ENCODE measurements at places on chromosomes 2 and 18.

DNA sequence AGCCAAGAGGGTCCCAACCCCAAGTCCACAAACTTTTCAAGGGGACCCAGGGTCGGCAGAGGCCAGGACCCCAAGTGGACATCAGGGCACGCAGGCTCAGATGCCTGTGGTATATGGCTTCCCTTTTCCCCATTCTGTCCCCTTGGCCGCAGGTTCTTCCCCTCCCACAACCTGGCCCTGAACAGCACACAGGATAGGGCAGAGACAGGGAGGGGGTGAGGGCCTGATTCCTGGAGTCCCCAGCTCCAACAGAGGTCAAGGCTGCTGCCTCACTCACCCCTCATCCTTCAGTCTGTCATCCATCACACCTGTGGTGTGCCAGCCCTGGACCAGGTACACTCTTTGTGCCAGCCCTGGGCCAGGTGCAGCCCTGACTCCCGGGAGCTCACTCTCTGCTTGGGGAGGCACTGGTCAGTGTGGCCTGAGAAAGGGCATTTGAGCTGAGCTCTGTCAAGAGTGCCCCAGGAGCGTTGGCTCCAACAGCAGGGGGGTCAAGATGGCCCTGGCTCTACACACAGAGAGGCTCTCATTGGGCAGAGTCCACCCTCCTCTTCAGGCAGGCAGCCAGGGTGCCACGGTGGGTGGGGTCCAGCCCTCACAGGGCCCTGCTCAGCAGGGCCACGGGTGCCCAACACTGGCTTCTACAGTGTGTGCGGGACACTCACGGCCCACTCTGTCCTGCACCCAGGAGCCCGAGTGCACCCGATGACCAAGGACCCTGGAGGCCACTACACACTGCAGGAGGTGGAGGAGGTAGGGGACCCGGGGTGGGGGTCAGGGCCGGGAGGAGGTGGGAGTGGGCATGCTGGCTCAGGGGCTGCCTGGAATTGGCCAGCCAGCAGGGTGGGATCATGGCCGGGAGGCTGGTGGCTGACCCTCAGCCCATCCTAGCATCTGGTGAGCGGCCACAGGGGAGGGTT lies 1.6 kb downstream of the AGXT start:
- DNase-seq = no peak

DNA sequence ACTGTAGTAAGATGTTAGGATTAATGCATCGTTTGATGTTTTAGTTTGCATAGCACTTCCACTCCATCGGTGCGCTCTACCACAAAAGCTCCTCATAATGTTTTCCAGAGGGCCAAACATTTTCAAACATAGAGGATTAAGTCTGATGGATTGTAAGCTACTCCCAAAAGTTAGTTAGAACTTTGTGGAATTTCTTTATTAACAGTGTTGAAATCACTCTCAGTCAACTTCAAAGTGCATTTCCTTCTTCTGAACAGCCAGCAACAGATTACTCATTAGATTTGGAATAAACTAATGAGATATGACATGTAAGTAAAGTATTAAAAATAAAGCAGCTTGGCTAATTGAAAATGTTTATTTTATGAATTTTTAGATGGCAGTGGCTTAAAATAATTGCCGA lies 30.1 kb upstream of the CTAGE1 start:
- DNase-seq = no peak

DNA sequence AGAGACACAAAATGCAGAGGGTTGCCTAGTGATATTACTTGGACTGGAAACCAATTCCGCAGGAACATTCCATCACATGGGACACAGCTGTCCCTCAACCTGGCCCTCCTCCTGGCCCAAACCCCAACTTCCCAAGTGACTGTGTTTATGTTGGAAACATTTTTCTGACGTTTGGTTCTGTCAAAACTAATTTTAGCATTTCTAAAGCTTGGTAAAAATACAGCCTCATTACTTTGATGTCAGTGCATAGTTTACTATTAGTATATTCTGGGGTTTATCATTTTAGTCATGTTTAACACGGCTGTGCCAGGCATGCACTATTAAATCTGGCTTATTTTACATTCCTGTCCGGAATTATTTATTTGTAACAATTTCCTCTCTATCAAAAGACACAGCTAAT lies 69.9 kb downstream of the GLI2 start:
- no peak for DNase-seq

- no peak for DNase-seq
These were observed 4.9 kb upstream of the CNDP1 start for GRCh38 chr18:74529378-74529777.

DNA sequence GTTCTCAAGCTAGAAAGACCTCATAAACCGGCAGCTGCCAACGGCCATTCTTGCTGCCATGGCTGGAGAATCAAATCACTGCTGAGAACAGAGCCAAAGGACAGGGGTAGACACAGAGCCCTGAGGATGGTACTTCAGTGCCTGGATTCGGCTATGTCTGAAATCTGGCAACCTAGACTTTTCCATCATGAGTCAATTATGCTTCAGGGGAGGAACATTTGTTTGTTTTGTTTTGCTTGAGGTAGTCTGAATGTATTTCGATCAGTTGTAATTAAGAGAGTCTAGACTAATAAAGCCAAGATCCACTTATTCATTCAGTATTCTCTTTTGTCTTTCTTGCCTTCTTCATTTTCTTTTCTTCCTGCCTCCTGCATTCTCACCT lies 122.8 kb upstream of the SH3BP4 start:
- no peak for DNase-seq

- no peak for DNase-seq
These were observed 20.6 kb downstream of the SERTAD2 start for GRCh38 chr2:64632835-64633819.
